Activated CD4-positive, alpha-beta T cell treated with anti-CD3 and anti-CD28 coated beads for 1 hour (primary cell): ENCODE measurements at places on chromosomes 5 and 9.

- DNase-seq, result no peak
Measured at GRCh38 chr5:52956915-52957747, 32.0 kb upstream of the ITGA2 start.

- DNase-seq, result no peak
Measured at GRCh38 chr5:60674251-60675069, 25.5 kb downstream of the DEPDC1B start.

DNA sequence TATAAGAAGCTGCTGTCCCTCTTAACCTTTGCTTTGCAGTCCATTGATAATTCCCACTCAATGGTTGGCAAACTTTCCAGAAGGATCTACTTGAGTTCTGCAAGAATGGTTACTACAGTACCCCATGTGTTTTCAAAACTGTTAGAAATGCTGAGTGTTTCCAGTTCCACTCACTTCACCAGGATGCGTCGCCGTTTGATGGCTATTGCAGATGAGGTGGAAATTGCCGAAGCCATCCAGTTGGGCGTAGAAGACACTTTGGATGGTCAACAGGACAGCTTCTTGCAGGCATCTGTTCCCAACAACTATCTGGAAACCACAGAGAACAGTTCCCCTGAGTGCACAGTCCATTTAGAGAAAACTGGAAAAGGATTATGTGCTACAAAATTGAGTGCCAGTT is 27.8 kb upstream of the SETD9 start:
- no peak for DNase-seq

DNA sequence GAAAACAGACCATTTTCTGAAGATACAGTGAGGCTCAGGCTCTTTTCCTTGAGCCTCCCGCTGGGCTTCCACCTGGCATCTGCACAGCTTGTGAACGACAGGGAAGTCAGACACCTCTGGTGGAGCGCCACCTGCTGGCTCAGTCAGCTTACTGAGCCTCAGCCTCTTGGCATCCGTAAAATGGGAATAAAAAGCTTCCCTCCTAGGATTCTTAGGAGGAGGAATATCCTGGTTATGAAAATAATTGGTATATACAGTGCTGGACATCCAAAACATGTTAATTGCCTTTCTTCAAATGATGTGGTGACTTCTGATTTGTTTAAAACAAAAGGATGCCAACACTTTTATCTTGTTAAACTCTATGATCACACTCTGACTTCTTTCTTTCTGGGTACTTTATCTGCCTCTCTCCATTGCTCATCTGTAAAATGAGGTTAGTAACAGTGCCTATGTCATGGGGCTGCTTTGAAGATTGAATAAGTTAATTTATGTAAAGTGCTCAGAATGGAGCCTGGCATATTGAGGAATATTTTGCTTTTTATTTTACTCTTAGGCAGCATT is 67.5 kb downstream of the MAMDC2 start:
- peak; percentile 19 for DNase-seq

- no peak for DNase-seq
Measured at GRCh38 chr9:129988607-129989361, 54.2 kb downstream of the FNBP1 start.

DNA sequence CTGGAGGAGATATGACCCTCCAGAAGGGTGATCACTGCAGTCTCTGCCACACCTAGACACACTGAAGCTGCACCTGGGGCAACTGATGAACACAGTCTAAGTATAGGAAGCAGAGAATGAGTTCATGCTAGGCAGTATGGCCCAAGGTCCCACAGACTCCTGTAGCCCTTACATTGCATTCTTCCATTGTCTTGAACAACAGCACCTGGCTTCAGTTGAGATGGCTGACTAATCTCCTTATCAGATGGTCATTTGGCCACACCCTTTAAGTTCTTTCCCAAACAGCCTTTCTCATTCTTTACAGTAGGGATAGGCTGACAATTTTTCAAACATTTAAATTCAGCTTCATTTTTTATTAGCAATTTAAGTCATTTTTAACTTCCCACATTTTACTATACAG is 23.1 kb downstream of the CENPK start:
- no peak for DNase-seq

GRCh38 chr5:170179626-170180025 is 53.2 kb upstream of the C5orf58 start:
- DNase-seq, result no peak

GRCh38 chr9:21682981-21683380 is 119.5 kb upstream of the MTAP start:
- DNase-seq, result no peak

GRCh38 chr5:51273871-51274270 is 109.4 kb upstream of the ISL1 start:
- no peak for DNase-seq

DNA sequence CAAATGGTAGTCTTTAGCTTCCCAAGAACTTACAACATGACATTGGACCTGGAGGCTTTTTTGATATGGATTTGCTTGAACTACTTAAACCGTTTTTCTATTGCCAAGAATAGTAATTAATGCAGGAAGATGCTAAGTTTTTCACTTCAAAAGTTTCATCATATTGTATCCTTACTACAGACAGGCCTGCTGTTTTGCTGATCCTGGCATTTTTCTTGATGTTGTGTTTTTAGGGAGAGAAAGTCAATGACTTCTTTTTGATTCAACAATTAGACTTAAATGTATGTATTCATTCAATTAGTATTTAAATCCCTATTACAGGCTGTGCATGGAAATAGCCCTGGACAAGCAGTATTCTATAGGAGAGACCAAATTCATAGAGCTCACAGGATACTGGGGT is 172.7 kb downstream of the TRPM3 start:
- DNase-seq, result no peak

GRCh38 chr5:39274398-39275085 is 55.2 kb upstream of the FYB1 start:
- no peak for DNase-seq

DNA sequence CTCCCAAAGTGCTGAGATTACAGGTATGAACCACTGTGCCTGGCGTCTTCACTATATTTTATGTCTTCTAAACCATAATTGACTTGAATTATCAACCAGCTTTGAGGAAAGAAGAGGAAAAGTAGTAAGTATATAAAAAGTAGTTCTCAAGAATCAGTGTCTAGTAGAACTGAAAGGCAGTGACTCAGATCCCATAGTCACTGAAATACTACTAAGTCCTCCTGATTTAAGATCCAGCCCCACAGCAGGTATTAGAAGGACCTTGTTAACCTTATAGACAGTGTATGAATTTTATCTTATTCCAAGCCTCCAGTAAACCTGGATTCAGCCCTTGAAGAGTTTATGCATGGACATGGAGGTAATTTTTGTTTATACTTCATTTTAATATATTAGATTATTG is 31.5 kb downstream of the LNPEP start:
- DNase-seq, result no peak

- DNase-seq, result no peak
Measured at GRCh38 chr9:112548836-112549595, 62.4 kb downstream of the KIAA1958 start.

DNA sequence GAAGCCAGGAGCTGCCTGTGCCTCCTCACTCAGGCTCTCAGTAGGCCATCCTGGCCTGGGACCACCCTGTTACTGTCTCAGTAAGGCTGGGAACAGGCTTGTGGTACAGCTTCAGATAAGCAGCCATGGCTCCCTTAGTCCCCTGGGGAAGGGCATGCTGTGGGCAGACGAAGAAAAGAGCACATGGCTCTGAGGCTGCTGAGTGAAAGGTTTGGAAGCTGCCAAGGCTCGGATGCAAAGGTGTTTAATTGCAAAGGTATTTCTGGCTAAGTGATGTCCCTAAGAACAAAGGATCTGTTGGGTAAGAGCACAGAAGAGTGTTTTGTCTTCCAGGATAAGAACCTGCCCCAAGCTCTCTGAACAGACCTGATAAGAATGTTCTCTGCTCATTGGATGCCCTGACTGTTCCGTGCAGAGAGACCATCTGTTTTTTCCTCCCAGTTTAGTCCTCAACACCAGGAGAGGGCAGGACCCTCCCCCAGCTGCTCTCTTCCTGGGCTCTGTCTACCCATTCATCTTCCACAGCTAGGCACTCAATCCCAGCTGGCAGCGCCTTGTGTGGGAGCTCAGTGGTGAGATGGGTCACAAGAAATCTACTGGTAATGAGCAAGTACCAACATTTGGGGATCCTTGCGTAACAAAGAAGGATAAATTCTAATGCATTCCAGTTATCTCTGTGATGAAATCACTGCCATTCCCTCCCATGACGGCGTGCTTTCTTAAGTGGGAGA is 17.7 kb downstream of the ANGPTL2 start:
- DNase-seq, result no peak

- no peak for DNase-seq
Measured at GRCh38 chr9:20707708-20708107, 23.6 kb downstream of the FOCAD start.

- DNase-seq, result no peak
Measured at GRCh38 chr9:124551472-124552272, 44.5 kb upstream of the NR5A1 start.

DNA sequence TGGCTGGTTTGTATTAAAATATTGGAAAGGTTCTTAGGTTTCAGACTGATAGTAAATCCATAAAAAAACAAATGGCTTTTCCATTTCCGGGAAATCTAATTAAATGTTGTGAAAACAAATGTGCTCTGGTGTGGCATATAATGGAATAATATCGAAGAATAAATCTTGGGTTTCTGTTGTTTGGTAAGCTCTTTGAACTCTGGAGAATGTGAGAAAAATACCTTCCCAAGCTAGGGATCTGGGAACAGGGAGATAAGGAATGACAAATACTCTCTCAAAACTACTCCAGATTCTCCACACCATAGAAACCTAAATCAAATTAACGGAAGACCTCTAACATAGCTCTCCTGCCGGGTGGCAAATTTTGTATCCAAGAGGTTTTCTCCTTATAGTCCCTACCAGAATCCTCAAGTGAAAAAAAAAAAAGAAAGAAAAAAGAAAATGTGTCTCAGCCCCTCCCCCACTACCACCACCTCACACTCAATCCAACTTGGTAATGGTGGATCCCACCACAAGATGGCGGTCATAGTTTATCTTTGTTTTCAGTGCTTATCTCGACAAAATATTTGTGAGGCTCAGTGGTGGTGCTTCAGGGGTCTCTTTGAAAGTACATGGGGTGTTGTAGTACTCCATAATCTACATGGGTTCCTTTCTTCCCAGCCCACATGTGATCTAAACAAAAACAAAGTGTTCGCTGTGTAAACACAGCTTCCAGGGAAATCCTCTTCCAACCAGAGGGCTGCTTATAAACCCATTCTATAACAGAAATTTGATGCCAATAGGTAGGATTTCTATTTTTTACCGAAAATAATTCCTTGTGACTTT is 54.5 kb upstream of the FST start:
- no peak for DNase-seq

DNA sequence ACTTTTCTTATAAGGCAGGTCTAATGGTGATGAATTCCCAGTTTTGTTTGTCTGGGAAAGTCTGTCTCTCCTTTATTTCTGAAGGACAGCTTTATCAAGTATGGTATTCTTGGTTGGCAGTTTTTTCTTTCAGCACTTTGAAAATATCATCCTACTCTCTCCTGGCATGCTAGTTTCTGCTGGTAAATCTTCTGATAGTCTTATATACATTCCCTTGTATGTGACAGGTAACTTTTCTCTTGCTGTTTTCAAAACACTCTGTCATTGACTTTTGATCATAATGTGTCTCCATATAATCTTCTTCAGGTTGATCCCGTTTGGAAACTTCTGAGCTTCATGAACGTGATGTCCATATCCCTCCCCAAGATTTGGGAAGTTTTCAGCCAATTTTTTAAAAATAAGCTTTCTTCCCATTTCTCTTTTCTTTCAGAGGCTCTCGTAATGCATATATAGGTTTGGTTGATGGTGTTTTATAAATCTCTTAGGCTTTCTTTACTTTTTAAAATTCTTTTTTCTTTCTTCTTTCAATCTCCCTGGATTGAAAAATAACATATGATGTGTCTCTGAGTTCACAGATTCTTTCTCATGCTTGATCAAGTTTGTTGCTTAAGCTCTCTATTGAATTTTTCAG is 22.5 kb upstream of the GRAMD2B start:
- DNase-seq, result no peak

DNA sequence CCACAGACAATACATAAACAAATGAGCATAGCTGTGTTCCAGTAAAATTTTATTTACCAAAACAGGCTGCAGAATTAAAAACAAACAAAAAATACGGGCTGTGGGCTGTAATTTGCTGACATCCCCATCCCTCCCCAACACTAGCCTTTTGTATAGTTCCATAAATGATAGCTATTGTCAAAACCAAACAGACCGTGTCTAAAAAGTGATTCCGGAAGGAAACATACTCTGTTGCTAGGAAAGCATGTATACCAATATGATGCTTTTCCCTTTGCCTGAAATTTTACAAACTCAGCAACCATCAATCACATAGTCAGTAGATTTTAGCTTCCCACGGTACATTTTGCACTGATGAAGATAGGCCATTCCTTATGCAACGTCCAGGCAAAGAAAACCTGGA is 80.0 kb downstream of the TMEM215 start:
- no peak for DNase-seq

DNA sequence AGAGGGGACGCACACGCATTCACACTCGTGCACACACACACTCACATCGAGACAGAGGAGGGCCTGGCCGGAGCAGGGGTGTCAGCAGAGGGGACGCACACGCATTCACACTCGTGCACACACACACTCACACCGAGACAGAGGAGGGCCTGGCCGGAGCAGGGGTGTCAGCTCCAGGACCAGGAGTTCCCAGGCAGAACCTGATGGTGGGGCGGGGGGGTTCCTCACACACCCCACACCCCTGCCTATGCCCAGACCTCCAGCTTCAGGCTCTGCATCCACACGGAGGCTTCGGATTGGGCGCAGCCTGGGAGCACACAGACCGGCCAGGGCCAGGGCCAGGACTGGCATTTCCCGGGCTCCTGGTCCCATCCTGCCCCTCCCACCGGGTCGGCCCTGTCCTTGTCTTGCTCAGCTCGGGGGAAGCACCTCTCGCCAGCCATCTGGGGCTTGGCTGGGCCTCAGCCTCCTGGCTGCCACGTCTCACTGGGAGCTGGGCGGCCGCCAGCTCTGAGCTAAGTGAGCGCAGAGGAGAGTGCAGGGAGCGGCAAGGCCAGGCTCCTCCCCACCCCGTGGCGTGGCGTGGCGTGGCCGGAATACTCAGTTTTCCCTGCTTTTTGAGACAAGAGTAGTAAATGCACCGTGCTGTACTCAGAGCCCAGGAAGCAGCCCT is 31.3 kb downstream of the ADAMTS2 start:
- DNase-seq, result no peak

- no peak for DNase-seq
Measured at GRCh38 chr5:43192558-43193180, 644 bp downstream of the NIM1K start.

- no peak for DNase-seq
Measured at GRCh38 chr5:87327998-87328397, 60.3 kb downstream of the RASA1 start.

DNA sequence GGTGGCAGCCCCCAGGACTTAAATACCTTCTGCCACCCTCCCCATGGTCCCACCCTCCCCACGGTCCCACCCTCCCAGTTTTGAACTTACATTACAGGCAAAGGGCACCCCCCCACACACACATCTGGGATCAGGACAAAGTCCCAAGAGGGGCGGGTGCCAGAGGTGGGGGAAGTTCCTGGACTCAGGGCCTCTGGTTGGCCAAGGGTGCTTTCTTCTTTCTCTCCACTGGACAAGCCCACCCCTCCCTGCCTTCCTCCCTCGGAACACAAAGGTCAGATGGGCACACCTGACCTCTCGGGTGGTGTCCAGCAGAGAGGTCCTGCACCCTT is 19.1 kb upstream of the RALGDS start:
- DNase-seq, result no peak
